Neuronal stem cell (in vitro differentiated cells): ENCODE measurements at places on chromosomes 5 and 9.

- no peak for DNase-seq
Measured at GRCh38 chr9:70046274-70047070, 2.8 kb downstream of the MAMDC2 start.

DNA sequence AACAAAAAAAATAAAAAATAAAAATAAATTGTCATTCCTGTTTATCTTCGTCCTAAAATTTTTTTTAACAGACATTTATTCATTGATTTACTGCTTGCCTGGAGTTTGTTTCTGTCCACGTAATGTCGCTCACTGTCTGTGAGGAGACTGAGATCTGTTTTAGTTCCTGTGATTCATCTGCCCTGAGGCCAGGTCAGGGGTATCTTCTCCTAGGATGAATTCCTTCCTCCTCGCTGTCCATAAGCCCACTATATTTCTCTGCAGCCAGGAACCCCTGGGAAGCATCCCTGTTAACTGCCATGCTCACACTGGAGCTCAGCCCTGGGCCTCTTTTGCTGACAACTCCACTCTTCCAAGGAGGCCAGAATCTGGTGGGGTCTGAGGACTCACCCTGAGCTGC is 682.0 kb downstream of the MTRR start:
- DNase-seq = no peak

DNA sequence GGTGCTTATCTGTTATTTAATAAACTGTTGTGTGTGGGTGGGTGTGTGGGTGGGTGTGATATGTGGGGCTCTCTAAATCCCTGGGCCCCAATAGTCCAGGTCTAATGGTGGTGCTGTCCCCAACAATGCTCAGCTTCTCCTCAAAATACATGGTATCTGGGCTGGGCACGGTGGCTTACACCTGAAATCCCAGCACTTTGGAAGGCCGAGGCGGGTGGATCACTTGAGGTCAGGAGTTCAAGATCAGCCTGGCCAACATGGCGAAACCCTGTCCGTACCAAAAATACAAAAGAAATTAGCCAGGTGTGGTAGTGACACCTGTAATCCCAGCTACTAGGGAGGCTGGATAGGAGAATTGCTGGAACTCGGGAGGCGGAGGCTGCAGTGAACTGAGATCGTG is 4.5 kb upstream of the ORM1 start:
- DNase-seq = no peak

DNA sequence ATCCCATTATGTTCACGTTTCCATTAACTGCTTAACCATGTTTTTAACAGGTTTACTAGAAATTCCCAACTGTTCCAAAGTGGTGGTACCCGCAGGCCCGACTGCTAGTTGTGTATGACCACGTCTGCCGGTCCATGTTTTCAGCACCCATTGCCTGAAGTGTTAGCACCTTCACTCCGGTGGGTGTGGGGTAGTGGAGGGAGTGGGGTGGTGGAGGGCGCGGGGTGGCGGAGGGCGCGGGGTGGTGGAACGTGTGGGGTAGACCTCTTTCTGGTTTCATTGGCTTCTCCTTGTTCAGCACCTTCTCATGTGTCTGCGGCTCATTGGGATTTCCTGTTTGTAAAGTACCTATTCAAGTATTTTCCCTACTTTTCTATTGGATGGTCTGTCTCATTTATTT is 37.7 kb downstream of the TPPP start:
- no peak for DNase-seq

- DNase-seq = no peak
Measured at GRCh38 chr5:172168311-172168710, 19.7 kb downstream of the STK10 start.

- DNase-seq = no peak
Measured at GRCh38 chr9:4657426-4658159, 4.5 kb upstream of the PLPP6 start.

GRCh38 chr5:80987078-80987766 is 27.1 kb downstream of the RASGRF2 start:
- no peak for DNase-seq

GRCh38 chr5:174589011-174589410 is 135.4 kb upstream of the MSX2 start:
- no peak for DNase-seq

DNA sequence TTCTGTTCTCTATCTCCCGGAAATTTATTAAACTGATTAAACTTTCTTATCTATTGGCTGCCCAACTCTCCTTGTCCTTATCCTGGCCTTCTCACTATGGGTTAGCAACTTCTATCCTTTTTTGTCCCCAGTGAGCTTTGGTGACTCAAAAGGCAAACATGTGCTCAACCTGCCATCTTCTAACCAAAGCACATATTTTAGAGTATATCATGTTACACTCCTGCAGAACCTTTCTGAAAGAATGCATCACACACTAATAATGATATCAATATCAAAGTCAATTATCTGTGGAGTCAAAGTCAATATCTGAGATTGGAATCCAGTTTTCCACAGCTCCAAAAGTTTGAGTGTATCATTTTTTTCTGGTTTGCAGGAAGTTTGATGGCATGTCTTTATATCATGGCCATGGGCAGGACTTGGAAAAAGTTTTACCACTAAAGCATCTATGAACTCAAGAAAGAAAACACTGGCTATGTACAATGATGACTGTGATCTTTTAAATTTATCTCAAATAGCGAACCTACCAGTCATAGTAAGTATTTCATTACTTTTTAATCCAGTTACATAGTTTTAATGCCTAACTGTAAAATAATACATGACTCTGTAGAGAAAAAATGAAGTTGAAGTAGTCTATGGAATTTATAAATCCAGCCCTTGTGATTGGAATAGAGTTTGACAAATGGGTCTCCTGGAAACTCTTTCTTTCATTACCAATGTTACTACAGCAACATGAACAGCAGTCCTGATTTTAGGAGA is 166.8 kb downstream of the DROSHA start:
- no peak for DNase-seq

DNA sequence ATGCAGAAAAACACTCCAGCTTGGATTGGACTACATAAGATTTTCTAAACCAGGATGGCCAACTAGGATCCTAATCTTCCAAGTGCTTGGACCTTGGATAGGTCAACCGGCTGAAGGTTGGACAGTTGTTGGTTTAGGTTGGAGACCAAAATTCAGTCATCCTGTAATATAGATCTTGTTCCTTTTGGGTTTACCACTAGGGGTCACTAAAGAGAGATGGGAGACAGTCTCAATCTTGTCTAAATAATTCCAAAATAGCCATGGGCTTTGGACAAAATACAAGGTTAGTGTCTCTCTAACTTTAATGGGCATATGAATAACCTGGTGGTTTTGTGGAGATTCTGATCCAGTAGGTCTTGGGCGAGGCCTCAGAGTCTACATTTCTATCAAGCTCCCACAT is 148.7 kb upstream of the ERCC6L2 start:
- DNase-seq = peak; percentile 33

DNA sequence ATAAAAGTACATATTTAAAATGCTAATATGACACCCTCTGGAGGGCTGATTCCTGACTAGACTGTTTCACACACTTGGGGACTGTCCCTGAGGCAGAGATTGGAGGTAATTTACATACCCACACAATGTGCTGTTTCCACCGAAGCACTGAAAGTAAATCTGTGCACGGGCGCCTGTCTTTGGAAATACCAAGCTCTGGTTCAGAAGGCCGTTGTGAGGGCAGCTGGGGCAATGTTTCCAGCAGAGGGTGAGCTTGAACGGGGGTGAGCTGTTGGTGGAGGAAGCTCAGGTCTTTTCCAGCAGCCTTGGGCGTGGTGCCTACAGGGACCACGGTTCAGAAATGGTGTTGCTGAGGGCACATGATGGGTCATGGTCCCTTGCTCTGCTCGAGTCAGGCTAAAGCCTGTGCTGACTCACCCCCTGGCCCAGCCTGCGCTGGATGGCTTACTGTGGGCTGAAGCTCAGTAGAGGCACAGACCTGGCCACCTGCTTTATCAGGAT is 25.8 kb upstream of the HMCN2 start:
- DNase-seq = no peak

DNA sequence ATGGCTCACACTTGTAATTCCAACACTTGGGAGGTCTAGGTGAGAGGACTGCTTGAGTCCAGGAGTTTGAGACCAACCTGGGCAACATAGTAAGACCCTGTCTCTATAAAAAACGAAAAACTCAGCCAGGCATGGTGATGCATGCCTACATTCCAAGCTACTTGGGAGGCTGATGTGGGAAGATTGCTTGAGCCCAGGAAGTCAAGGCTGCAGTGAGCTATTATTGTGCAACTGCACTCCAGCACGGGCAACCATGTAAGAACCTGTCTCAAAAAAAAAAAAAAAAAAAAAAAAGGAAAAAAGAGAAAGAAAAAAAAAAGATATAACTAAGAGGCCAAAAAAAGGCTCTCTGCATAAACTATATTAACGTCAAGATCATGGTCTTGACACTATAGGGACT is 27.3 kb downstream of the GIN1 start:
- DNase-seq = no peak

DNA sequence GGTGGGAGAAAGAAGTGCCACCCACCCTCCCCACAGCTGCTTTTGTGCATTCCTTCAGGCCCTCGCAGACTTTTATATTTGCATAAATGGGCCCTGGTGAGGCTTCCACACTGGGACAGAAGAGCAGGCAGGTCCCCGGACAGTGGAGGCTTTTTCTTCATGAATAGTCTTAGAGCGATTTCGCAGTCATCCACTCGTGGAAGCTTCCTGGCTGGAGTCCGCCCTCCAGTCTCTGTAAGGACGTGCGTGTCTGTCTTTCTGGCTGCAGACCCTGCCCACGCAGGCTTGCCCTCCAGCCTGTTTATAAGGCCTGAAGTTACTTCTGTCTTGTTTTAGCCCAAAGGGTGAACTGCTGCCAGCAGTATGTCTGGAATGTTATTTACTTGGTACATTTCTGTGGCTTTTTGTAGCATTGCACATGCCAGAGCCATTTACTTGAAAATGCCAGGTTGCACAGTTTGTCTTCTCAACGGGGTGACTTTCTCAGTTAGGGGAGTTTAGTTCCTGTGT is 195.7 kb downstream of the AOPEP start:
- DNase-seq = no peak
